Ureter (tissue), 1 donor: ENCODE measurements at places on chromosomes 7 and 10.

DNA sequence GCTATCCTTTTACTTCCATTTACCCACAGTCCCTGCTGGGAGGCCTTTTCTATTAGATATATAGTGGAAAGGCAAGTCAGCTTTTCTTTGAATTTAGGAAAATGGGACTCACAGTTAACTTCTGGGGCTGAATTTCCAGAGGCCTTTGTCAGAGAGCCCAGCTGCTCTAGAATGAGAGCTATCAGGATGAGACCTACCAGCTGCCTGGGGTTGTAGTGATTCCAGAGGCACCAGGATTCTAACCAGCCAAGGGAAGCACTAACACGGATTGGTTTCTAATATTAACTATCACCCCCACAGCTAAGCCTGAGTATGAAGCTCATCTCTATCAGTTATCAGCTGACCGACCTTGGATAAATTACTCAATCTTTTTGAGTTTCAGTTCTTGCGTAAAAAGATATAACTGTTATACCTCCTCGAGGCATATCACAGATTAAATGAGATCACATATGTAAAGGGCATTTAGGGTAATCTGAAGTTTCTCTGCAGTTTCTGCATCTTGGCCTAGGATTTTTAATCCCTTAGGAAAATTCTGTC, 56.6 kb upstream of the CALD1 start:
- no peak for DNase-seq

GRCh38 chr7:123682690-123683089, 27.0 kb downstream of the LMOD2 start:
- DNase-seq, result no peak

GRCh38 chr10:116715341-116715740, 27.0 kb downstream of the HSPA12A start:
- DNase-seq, result no peak

GRCh38 chr7:22885797-22886261, 63.2 kb upstream of the TOMM7 start:
- DNase-seq, result no peak

DNA sequence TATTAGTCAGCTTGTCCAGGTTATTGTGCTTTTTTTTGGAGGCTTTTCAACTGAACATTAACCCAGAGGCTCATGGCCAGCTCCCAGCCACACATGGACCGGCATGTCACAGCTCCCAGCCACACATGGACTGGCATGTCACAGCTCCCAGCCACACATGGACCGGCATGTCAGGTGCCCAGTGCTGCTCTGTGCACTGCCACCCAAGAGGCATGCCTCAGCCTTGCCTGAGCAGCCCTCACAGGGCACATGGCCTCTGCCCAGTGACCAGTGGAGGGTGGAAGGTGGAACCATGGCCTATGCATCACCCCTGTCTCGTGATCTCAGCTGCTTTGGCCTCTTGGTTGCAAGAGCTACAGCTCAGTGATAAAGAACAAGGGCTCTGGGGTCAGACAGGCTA, 119.8 kb downstream of the OAT start:
- no peak for DNase-seq

DNA sequence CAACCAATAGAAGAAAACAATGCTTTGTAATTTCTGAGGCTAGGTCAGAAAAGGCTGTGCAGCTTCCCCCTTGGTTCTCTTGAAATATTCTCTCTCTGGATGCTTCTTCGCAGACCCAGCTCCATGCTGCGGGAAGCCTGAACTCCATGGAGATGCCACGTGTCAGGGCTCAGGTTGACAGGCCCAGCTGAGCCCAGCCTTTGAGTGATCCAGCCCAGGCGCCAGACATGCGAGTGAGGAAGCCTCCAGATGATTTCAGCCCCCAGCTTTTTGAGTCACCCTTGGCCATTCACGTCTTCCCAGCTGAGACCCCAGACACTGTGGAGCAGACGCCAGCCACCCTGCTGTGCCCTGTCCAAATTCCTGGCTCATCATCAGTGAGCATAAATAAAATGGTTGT, 378.4 kb upstream of the NRP1 start:
- no peak for DNase-seq

GRCh38 chr10:5014936-5015335, 11.3 kb upstream of the AKR1C2 start:
- no peak for DNase-seq

DNA sequence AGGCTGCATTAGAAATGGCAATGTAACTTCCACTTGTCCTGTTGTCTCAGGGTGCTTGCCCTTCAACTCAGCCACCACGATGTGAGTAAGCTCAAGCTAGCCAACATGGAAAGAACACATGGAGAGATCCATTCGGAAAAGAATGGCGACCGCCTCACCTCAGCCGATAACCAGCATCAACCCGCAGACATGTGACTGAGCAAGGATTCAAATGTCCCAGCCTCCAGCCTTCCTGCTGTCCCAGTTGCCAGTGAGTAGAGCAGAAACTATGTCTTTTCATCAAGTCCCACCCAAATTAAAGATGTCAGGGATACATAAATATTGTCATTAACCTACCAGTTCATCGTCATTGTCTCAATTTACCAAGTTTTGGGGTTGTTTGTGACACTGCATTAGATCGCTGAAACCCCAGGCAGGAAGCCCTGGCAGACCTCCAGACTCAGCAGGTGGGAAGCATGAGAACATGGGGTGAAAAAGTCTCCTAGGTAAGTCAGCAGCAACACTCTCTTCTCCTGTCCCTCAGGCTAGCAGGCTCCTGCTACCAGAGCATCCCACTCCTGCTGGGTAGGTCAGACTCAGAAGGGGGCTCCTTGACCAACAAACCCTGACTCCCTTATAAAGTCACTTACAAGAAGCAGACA, 67.0 kb downstream of the OSBPL3 start:
- no peak for DNase-seq

GRCh38 chr10:44697116-44697515, 214.0 kb upstream of the TMEM72 start:
- no peak for DNase-seq

GRCh38 chr10:117541909-117542705, 439 bp upstream of the EMX2 start:
- DNase-seq, result peak; percentile 87

DNA sequence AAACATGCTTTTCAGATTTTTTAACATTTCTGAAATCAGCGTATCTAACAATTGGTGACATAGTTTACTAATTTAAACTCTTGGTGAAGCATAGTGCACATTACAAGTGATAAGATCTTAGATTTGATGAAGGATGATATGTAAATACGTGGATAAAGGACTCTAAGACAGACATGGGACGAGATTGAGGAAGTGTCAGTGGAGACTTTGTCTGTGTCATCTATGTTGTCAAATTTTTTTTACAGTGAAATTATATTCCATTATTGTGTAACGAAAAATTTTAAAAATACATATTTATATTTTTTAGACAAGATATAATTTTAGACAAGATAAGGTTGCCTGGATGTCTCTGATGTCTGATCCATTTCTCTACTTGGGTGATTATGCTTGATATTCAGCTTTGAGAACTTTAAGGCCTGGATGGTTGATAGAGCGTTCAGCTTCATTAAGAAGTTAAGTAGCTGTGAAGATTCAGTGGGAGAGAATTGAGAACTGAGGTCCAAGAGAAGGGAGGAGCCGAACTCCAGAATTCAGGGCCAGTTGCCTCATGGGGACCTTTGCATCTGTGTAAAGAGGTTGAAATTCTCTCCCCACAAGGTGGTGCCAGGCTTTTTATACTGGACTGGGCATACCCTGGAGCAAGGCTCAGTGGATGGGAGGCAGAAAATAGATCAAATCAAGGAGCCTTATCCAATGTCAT, 62.7 kb downstream of the KAT6B start:
- no peak for DNase-seq

- DNase-seq, result no peak
These were observed 11.9 kb upstream of the LRRC27 start for GRCh38 chr10:132319853-132320653.

DNA sequence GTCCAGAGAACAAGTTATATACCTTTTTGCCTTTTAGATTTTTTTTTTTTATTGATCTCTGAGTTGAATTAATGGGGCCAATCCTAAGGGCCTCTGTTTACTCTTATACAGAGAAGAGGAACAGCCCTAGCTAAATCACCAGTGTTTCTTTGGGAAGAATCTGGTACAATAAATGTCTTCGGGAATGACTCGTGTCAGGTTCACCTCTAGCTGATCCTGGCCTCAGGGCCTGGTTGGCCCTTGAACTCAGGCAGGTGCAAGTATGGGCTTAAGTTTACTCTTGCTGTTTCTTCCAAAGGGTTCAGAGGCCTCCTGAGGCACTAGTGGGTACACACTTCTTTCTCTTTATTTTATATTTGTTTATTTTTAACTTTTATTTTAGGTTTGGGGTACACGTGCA, 71.0 kb downstream of the LRMDA start:
- no peak for DNase-seq

GRCh38 chr7:158093156-158093796, 494.3 kb downstream of the PTPRN2 start:
- DNase-seq, result no peak

GRCh38 chr10:74880041-74880440, 53.6 kb downstream of the KAT6B start:
- no peak for DNase-seq

GRCh38 chr10:101894742-101895141, 51.1 kb upstream of the KCNIP2 start:
- no peak for DNase-seq

GRCh38 chr7:32905175-32905662, 13.7 kb upstream of the KBTBD2 start:
- DNase-seq, result no peak

- no peak for DNase-seq
These were observed 2.4 kb upstream of the ARID5B start for GRCh38 chr10:61899069-61899531.

DNA sequence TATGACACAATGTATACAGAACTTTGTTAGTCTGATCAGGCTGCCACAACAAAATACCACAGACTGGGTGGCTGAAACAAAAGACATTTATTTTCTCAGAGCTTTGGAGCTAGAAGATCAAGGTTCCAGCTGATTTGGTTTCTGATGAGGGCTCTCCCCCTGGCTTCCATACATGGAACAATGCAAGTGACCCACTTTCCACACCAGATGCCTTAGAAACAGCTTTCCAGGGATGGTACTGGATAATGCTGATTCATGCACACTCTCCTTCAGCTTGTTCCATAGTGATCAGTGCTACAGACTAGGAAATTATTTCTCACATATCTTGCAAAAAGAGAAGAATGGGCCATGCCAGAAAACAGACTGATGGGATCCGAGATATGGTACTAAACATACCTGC, 1274.9 kb upstream of the SORCS1 start:
- DNase-seq, result no peak

DNA sequence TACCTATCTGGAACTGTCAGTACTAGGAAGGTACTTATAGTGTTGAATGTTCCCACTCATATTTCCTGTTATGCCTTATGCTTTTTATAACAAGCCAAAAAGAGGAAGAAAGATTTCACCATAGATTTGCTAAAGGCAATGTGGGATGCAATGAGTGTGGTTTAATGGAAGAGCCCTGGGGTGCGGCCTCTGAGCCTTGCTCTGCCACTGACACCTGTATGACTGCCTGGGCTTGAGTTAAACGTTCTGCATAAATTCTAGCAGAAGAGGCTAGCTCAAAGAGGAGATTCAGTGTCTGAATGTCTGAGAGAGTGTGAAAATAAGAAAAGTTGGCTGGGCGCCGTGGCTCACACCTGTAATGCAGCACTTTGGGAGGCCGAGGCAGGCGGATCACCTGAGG, 143.8 kb downstream of the TPST1 start:
- no peak for DNase-seq

- no peak for DNase-seq
These were observed 54.1 kb upstream of the PRKG1 start for GRCh38 chr10:51020200-51020599.

DNA sequence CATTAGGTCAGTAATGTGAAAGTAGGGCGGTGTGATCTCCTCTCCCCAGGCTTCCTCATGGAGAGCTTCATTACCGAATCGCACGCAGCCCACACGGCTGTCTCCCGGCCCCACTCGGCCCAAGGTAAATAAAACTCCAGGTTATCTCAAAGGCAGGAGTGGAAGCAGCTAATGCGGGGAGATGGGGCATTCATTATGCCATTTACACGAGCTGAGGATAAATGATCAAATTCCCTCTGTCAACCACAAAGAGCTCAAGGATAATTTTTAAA, 93.5 kb downstream of the ADARB2 start:
- no peak for DNase-seq

GRCh38 chr10:132926070-132926469, 16.3 kb downstream of the CFAP46 start:
- DNase-seq, result no peak

GRCh38 chr10:12061124-12061523, 7.6 kb upstream of the DHTKD1 start:
- no peak for DNase-seq

GRCh38 chr7:21198921-21199320, 229.0 kb upstream of the SP4 start:
- DNase-seq, result no peak

DNA sequence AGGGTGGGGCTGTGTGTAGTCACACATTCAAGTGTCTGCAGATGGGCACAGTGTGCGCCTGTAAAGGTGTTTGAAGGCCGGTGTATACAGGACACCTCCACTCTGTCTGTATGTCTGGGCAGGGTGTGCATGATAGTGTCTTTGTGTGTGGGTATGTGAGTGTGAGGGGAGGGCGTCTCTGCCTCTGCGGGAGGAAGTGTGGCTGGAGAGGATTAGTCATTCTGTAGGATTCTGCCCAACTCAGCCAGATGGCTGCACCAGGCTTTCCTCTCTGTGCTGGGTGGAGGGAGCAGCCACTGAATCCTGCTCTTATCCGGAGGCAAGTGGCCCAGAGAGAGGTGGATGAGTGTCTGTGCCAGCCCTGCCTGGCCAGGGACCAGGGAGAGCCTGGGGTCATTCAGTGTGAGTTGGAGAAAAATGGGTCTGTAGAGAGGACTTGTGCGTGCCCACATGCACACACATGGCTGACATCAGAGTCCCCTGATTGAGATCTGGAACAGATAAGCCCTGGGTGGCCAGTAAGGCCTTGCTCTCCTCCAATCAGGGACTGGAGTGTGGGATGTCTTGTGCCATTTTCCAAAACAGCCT, 1.7 kb downstream of the SFXN3 start:
- DNase-seq, result peak; percentile 74

DNA sequence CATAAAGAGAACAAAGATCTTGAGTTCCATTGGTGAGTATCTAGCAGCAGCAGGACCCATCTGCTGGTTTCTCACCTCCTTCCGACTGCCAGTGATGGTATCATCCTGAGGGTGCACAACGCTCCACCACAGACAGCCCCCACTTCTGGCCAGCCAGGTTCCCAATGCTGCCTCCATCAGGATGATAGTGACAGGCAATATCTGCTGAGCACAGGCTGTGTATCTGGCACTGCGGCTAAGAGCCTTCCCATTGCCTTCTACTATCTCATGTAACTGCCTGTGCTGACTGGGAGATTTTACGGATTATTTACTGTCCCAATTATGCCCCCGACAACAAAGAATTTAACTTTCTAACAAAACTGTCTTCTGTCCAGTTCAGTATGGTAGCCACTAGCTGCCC, 352.4 kb upstream of the AOAH start:
- no peak for DNase-seq

GRCh38 chr7:79118143-79118542, 335.3 kb downstream of the MAGI2 start:
- no peak for DNase-seq

GRCh38 chr10:79385392-79385795, 38.1 kb downstream of the PPIF start:
- peak; percentile 41 for DNase-seq
